ENCODE measurements at places on chromosomes 2 and 18.

DNA sequence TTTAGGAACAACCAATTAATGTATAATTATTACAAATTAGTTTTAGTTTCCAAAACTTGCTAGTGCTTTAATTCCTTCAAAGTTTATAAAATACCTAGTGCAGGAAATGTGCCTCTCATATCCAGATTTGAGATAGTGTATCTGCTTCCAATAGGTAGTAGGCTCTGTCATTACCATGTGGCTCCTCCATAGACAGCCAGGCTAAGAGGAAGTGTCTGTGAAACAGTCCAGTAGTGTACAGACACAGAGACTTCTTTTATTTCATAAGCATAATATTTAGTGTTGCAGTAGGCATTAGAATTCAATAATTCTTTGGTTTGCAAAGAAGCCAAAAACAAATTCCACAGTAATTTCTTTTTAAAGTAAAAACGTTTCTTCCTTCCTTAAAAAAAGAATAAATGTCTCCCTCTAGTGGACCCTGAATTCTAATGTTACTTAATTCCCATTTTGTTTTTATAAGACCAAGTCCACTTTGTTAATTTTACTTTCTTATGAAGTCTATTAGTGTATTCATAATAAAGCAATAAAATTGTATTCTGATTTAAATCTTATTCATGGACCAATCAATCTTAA is 101.2 kb downstream of the NEB start:
- DNase-seq = no peak

GRCh38 chr2:28163627-28164279 is 228.9 kb upstream of the FOSL2 start:
- DNase-seq = no peak

DNA sequence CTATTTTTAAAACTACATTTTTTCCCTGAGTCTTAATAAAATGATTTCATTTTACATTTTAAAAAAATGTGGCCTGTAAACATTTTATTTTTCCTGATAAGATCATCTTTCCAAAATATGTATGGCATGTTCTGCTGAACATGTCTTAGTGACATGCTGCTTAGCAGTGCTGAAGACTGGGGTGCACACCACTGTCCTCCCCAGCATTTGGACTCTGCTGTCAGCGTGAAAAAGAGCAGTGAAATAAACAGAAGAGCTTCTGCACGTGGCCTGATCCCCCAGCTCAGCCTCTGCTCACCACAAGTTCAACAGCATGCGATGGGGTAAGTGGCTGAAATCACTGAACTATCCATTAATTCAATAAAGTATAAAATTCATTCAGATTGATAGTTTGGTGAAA is 81.6 kb upstream of the ZNF521 start:
- no peak for DNase-seq

DNA sequence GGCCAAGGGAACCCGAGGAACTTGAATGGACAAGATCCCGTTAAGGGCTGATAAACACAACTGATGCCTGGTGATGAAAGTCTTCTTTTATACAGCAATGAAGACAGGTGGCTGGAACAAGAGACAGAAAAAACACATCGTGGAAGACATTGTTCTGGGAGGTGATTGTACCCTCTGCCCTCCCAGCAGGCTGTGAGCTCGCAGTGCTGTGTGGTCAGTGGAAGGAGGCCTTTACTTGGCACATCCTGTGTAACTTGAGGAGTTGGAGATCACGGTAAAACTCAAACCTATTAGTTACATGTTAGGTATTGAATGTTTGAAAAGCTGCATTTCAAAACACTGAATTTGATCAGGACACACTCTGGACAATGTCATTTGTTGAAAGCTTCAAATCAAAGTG is 249.9 kb upstream of the EPAS1 start:
- no peak for DNase-seq

DNA sequence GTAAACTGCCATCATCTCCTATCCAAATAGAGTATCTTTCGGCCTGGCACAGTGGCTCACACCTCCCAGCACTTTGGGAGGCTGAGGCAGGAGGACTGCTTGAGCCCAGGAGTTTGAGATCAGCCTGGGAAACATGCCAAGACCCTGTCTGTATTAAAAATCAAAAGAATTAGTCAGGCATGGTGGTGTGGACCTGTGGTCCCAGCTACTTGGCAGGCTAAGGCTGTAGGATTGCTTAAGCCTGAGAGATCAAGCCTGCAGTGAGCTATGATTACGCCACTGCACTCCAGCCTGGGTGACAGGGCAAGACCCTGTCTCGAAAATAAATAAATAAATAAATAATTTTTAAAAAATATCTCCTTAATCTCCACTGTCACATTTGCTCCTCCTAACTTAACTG is 14.7 kb upstream of the ARPC2 start:
- DNase-seq = no peak

GRCh38 chr2:112728378-112729175 is 7.8 kb downstream of the NT5DC4 start:
- DNase-seq = no peak

- DNase-seq = no peak
Observed at GRCh38 chr2:188893972-188894371, 80.2 kb upstream of the COL3A1 start.

GRCh38 chr18:22826726-22827125 is 106.4 kb upstream of the RBBP8 start:
- DNase-seq = no peak

DNA sequence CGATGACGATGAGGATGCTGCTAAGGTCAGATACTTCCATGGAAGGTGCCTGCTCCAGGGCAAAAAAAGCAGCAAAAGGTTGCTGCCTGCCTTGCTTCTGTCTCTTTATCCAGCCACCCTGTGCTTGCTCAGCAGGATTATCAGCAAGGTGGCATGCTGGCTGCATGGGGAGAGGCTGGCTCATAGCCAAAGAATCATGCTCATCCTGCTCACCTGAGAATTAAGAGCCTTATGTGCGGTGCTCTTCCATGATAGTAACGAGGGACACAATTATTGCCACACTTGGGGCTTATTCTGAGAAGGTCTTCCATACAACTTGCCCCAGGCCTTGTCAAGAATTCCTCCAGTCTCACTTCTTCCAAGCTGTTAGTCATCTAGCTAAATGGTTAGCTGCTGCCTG is 60.4 kb upstream of the SEC11C start:
- no peak for DNase-seq

GRCh38 chr2:121197369-121198091 is 87.5 kb downstream of the TFCP2L1 start:
- no peak for DNase-seq

DNA sequence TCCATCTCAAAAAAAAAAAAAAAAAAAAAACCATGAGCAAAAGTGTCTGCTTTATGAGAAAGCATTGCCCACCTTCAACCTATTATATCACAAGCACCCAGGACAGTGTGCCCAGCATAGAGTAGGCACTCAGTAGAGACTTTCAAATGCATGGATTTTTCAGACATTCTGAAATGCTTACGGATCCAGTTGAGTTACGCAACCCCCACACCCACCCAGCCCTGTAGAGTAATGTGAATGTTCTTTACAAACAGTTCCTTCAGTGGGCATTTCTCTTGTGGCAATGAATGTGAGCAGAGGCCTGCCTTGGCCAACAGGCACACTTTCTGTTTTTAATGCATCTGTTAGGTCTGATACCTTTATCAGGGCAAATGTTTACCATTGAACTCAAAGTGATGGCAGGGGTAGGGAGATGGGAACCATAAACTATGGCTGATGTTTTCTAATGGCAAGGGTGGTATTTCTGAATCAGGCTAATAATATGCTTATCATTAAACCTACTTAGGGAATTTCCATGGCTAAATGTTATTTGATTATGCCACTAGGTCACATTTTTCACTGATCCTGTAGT is 65.0 kb upstream of the RPL31 start:
- no peak for DNase-seq

Measured in activated T-cell treated with anti-CD3 and anti-CD28 coated beads, Interleukin-2, amount 50 U/mL, for 1 hour (primary cell).